Coronary artery (tissue), 2 donors: ENCODE measurements at places on chromosomes 1 and 21.

GRCh38 chr1:8731162-8731561 is 86.3 kb downstream of the RERE start:
- DNase-seq = no peak

DNA sequence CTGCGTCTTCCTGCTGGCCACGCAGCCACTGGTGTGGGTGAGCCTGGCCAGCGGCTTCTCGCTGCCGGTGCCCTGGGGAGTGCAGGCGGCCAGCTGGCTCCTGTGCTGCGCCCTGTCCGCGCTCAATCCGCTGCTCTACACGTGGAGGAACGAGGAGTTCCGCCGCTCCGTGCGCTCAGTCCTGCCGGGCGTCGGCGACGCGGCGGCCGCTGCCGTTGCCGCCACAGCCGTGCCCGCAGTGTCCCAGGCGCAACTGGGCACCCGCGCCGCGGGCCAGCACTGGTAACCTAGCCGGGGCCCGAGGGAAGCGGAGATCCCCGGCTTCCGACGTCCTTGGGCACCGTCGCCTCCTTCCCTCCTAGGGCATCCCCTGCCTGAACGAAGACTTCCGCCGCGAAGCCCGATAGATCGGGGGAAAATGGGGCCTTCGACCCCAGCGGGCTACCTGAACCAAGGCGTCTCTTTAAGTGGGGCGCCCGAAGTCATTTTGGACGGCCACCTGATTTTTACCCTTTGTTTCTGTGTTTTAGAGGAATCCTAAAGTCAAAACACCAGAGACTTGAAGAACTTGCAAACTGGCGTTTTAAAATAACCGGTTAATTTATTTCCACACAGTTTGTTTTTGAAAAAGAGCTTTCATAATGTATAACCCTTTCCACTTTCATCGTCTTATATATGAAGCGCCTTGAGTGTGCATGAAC is 2.0 kb downstream of the GPR88 start:
- no peak for DNase-seq

DNA sequence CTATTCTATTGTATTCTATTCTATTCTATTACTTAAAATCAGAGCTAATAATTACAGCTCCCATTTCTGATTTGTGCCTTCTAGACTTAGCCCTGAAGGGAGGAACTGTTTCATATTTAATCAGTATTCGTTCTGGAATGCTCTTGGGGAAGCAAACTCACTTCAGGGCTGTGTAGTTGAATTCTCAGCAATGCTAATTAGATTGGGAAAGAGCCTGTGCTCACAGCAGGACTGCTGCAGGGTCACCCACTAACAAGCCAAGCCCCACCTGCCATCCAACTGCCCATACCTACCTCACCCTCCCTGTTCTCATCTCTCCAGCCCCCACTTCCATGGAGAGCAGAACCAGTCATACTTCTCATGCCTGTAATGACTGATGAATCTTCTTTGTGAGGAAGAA is 464.2 kb downstream of the PTPRU start:
- DNase-seq = no peak

- DNase-seq = no peak
Observed at GRCh38 chr1:14598498-14599182, at the start of gene KAZN. TSS of gene KAZN (plus strand) at chr1:14598685.

- DNase-seq = no peak
Observed at GRCh38 chr1:6658359-6659060, 33.8 kb downstream of the THAP3 start.

- DNase-seq = no peak
Observed at GRCh38 chr1:198201956-198202784, 45.4 kb downstream of the NEK7 start.

- no peak for DNase-seq
Observed at GRCh38 chr1:76158126-76158525, 83.6 kb downstream of the ST6GALNAC3 start.

DNA sequence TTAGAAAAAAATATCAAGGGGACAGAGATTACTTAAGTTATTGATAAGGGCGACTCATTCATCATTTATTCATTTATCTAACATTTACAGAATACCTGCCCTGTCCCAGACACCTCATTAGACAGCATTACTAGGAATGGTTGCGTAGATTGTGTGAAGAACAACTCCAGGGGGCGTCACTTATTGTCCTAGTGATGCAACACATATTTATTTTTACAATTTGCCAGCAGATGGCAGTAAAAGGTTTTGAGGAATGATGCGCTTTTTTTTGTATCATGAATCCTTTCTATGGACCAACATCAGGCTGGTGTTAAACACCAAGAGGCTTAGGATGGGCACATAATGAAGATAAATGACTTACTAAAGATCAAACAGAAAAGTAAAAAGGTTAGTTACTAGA is 5.5 kb downstream of the NCAM2 start:
- no peak for DNase-seq

GRCh38 chr1:225768662-225769426 is 8.8 kb upstream of the SRP9 start:
- peak; percentile 24 for DNase-seq

DNA sequence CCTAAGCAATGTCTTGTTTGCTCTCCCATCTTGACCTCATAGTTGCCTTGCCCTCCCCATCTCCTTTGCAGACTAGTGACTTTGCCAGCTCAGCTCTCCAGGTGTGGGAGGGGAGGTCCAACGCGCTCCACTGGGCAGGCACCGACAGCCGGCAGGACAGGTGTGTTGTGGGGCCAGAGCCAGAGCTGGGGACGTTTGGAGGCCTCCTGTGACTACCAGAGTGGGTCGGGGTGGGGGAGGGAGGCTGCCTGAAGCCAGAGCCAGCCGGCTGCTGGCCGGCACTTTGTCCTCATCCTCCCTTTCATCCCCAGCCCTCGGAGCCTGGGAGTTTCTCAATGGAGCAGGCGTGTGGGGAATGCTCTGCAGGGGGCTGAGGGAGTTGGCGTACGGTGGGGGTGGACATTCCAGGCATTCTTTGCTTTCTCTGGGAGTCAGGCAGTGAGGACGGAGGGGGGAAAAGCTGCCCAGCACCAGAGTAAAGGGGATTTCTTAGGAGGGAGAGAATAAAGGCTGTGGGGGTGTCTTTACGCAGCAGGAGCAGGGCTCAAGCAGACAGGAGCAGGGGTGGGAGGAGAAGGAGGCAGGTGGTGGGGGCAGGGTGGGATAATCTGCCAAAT is 20.2 kb downstream of the NUAK2 start:
- DNase-seq = no peak

DNA sequence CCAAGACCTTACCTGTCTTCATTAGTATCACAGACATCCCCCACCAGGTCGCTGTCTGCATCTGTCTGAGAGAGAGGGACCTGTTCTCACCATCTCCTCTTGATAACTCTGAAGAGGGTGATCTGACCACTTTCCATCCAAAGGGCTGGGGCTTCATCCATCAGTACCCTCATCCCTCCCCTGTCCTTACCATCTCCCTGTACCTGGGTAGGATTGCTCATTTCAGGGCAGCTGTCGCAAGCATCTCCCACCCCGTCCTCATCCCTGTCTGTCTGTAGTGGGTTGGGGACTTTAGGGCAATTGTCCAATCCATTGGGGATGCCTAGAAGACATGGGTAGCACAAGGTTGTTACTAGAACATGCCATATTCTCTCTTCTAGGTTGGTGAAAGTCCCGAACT is 7.9 kb downstream of the THBS3 start:
- no peak for DNase-seq

DNA sequence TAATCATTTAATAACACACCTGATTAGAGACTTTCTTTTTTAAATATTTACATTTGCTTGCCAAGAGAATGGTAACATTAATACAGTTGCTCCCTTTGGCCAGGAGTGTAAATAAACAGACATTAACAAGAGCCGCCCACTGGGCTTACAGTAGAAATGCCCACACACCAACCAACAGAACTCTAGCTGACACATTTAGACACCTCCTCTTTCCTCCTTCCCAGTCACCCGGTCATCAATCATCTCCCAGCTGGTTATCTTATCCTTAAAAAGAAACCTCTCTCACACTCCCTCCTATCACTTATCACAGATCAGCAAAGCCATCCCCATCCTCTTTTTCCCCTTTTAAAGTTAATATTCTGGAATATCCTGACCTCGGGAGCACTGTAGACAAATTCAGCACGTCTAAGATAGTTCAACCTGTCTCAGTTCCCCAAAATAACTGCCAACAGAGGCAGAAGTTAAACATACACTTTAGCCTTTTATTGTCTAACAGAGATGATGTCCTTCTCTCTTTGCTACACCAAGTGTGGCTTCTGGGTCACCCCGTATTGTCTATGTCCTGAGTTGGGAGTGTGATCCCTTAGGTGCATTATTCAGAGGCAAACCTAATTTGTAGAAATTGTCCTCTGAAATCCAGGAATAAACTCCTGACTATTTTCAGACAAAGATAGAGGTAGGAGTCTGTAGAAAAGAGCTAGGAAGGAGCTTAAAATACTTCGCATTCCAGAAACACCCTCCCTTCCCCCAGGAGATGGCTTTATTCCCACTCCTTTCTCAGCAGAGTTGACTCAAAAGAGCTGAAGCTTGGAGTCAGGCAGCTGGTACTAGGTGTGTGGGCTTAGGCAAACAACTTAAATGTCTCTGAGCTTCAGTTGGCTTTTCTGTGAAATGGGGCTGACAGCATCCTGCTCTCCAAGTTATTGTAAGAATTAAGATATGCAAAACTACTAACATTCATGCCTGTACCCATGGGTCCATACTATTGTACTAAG is 8.8 kb downstream of the MYCL start:
- DNase-seq = no peak

GRCh38 chr1:65230731-65231481 is 78.4 kb upstream of the DNAJC6 start:
- DNase-seq = no peak

DNA sequence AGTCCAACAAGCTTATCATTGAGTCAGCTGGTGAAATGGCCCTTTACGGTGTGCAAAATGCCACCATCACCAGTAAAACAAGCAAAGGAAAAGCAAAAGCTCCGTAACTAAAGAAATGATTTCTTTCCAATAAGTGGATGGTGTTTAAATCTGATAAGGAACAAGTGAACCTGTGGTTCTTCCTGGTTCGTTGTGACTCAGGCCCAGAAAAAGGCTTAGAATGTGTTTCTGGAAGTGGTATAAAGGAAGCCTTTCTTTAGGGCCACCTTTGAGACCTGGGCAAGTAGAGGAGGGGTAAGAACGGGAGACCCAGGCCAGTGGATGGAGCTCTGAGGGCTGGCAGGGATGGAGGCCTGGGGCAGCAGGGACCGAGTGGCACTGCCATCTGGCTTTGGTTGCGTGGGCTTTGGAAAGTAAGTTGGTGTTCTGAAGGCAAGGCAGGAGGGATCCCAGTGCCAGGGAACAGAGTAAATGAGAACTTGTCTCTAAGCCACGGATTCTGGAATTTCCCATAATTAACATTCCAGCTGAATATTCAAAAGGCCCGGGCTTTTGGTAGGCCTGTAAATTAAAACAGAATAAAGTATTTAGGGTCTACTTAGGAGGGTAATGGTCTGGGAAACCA is 87.9 kb upstream of the LMO4 start:
- DNase-seq = no peak

GRCh38 chr1:48055876-48056764 is 58.9 kb upstream of the TRABD2B start:
- no peak for DNase-seq

DNA sequence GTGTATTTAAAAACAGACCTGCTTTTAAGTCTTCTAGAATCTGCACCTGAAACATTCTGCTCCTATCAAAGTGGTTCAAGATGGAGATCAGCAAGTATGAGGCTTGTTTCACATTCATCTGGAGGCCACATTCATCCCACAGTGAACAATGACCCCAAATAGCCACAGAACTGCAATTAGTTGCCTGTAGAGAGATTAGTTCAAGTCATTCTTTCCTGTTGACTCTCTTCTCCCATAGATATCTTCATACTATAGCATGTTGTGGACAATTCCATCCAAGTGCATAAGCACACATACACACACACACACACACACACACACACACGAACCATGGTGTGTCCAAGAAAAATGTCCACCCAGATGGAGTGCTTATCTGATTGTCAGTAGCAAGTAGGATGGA is 101.7 kb upstream of the FGGY start:
- no peak for DNase-seq

DNA sequence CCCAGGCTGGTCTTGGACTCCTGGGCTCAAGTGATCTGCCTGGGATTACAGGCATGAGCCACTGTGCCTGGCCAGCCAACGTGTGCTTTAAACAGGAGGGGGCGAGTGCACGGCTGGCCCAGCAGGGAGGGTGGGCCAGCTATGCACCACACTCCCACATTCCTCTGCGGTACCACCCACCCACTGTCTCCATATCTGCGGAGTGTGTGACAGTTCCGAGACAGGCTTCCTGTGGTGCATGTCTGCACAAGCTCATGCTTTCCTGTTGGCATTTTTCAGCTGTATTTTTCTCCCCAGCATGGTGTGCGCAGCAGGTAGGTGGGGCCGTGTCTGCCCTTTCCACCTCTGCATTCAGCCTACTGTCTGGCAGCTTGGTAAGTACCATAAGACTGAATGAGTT is 183.3 kb downstream of the AJAP1 start:
- no peak for DNase-seq

DNA sequence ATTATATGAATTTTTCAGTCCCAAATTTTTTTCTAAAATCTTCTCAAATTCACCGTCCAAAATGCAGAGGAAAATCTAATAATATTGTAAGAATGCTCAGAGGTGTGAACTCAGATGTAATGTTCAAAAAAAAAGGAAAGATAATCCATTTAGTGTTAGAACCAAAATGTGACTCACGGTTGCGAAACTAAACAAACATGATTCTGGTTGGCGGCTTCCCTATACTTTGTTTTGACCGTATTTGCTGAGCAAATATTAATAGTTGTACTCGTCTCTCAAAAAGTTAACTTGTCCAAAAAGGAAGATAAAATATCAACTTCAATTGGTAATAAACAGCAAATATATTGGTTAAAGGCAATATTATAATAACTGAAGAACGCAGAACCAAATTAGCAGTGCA is 34.4 kb downstream of the ZSWIM5 start:
- DNase-seq = no peak

GRCh38 chr1:43237121-43237520 is 32.7 kb upstream of the TMEM125 start:
- no peak for DNase-seq

DNA sequence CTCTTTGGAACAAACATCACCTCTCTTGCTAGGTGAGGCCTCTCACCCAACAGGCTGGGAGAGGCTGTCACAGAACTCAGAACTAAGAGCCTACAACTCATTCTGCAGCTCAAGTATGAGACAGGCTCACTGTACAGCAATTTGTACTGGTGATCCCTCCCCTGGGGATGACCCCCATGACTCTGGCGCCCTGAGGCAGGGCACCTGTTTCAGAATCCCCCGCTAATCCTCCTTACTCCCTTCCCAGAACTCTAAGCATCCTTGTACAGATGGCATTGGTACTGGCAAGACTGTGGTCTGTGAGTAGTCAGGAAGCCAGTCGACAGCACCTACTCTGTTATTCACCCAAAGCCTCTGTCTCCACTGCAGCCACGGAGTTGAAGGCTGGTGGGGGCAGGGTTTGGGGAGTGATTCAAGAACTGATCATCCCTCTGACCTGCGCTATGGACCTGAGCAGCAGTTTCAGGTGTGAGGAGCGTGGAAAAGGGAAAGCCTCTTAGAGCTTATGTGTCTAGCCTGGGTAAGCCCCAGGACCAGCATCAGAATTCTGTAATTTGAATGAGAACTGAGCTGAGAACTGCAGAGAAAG is 655.5 kb downstream of the KIF26B start:
- DNase-seq = no peak

GRCh38 chr1:23303524-23303923 is 40.6 kb downstream of the HNRNPR start:
- DNase-seq = no peak
